ENCODE measurements at places on chromosomes 2 and 18.

DNA sequence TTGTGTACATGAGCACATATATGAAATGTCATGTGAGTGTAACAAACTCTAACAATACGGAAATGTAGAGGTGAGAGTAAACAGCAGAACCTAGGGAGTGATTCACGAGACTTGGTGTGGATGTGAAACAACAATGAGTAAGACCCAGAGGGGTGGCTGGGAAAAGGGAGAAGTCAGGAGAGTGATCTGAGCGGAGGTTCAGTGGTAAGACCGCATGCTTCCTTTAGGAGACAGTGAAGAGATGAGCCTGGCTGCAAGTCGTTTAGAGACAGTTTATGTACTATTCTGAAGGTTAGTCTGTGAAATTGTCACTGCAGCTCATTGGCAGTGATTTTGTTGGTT, 150.6 kb downstream of the PRPF40A start:
- no peak for DNase-seq

GRCh38 chr2:84424152-84424551, 34.9 kb downstream of the SUCLG1 start:
- no peak for DNase-seq

DNA sequence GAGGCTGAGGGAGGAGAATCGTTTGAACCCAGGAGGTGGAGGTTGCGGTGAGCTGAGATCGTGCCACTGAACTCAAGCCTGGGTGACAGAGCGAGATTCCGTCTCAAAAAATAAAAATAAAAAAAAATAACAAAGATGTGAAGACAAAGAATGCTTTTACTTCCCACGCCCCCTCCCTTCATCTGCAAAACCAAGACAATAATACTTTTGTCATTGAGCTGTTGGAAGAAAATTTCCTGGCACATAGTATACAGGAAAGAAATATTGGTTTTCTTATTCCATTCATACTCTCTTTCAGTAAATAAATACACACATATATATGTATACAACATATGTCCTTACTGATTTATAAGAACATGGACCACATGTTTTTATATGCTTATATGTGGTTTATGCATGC, 12.2 kb downstream of the GREB1 start:
- no peak for DNase-seq

GRCh38 chr2:4144731-4145130, 441.4 kb downstream of the DCDC2C start:
- DNase-seq, result no peak

GRCh38 chr18:74819433-74820059, 221.9 kb downstream of the ZNF407 start:
- no peak for DNase-seq

- no peak for DNase-seq
Measured at GRCh38 chr2:224428787-224429440, 27.0 kb upstream of the FAM124B start.

DNA sequence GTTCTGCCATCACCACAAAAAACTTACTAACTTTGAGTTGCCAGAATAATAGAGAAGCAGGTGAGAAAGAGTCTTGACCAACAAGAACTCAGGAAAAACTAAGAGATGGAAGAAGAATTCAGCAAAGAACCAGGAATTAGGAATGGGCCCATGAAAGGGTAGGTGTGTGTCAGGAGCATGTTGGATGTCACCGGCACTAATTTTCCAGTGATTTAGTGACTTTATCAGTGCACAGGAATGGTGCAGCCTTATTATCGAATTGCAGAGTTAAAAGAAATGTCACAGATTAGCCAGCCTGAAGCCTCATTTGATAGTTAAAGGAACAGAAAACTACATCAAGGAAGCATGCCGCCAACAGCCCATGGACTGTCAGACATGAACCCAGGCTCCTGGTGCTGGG, 9.0 kb upstream of the BOD1L2 start:
- DNase-seq, result no peak

- no peak for DNase-seq
Measured at GRCh38 chr18:58682429-58683069, 11.3 kb downstream of the MALT1 start.

- no peak for DNase-seq
Measured at GRCh38 chr2:9310377-9310776, 103.8 kb downstream of the ASAP2 start.

DNA sequence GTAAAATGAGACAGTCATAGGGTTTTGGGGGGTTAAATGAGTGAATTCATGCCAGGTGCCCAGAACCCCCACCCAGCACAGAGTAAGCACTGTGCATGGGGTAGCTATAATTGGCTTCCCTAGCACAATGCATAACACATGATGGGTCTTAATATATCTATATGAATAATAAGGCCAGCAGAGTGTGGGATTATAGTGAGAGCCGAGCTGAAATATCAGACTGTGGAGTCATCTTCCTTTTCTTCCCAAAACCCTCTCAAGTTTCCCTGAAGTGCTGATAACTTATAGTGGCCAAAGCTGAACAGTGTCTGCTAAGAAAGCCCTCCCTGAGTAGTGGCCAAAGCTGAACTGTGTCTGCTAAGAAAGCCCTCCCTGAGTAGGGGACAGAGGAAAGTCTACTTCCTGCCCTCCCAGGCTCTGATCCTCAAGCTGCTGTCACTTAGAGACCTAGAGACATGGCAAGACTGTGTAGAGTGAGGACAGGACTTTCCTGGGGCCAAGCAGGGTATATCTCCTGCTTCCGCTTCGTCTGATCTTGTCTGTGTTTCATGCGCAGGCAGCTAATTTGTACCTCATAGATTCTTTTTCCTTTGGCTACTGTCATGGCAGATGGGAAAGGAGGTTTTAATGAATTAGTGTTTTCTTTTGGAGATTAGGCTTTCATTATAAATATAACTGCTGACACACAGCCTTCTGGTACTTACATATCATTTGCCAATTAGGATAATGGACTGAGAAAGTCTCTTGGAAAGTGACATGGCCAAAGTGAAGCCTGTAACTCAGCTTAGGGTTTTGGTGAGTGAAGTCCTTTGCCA, 94.9 kb downstream of the FHOD3 start:
- no peak for DNase-seq

- no peak for DNase-seq
Measured at GRCh38 chr2:44533508-44533907, 171.8 kb downstream of the CAMKMT start.

GRCh38 chr18:14928396-14928795, 180.4 kb downstream of the ANKRD30B start:
- no peak for DNase-seq

GRCh38 chr2:134218414-134218813, 35.5 kb upstream of the MGAT5 start:
- no peak for DNase-seq

DNA sequence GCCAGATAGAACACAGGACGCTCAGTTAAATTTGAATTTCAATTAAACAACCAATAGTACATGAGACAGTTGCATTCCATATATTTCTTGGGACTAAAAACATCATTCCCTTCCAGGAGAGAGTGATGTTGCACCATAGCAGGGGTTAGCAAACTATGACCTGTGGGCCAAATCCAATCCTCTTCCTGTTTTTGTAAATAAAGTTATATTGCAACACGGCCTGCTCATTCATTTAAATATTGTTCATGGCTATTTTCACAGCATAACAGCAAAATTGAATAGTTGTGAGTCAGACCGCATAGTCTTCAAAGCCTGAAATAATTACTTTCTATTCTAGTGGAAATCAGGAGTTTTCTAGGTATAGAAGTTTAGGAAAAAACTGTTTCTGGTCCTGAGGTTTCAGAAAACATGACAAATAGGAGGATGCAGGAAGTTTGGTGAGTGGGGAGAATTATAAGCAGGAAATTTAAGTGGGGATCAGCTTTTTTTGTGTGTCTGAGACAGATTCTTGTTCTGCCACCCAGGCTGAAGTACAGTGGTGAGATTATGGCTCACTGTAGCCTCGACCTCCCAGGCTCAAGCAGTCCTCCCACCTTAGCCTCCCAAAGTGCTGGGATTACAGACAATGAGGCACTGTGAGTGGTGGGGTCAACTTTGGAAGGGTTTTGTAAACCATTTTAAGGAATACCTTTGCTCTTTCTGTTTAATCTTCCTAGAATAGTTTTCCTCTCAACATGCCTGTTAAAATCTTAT, 131.5 kb downstream of the SOCS6 start:
- DNase-seq, result no peak

DNA sequence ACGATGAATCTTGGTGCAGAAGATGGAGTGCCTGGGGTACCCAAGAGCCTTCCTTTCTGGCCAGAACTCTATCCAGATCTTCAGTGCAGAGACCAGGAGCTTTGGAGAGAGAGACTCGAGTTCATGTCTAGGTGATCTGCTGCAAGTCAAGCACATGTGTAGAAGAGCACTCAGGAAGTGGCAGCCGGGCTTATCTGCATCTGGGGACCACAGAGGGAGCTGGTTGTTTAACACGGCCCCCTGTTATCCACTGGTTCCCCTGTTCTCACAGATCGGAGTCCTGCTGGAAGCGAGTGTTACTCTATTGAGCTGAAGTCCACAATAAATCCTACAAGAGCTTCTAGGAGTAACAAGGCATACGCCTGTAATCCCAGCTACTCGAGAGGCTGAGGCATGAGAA, 128.3 kb downstream of the ACOXL start:
- no peak for DNase-seq

DNA sequence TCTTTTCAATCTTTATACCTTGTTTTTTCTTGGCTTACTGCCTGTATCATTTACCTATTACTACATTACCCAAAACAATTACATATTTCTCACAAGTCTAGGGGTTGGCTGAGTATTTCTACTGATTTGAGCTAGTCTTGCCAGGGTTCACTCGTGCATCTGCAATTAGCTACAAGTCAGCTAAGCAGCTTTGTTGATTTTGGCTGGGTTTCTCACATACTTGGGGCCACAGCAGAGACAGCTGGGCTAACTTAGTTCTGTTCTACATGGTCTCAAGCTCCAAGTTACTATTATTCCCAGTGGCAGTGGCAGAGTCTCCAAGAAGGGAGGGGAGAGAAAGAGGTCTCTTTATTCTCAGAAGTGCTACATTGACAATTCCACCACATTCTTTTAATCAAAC, 54.7 kb upstream of the SP5 start:
- DNase-seq, result no peak

DNA sequence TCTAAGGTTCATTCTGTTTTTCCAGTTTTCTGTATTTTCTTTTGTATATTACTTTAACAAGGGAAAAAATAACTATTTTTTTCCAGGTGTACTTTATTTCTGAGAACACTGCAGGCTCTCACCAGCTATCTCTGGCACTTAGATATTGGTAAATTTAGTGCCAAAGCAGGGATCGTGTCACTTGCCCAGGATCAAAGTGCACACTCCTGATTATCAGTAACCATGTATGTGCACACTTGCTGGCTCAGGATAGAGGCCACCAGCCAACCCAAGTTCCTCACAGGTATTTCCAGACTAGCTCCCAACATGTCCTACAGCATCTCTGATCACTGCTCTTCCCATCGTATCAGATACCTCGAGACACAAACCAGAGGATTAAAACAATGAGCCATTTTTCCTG, 5.8 kb upstream of the FZD5 start:
- no peak for DNase-seq

DNA sequence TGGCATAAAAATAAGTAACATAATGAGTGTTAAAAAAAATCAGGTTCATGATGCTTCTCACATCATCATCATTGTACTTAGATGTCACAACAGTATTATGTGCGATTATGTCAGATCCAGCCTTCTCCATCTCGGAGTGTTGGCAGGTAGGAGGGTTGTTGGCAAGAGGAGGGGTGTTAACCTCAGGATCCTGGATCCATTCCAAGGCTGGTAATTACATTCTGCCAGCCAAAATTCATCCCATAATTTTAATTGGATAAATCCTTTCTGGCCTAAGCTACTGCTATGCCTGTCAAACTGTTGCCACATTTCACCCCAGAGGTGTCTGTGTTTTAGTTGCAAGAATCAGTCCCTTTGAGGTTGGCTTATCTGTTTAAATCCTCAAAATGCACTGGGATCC, 891 bp upstream of the FTCDNL1 start:
- DNase-seq, result no peak

GRCh38 chr2:7861910-7862702, 819.8 kb upstream of the ID2 start:
- DNase-seq, result no peak

- no peak for DNase-seq
Measured at GRCh38 chr2:117828870-117829269, 14.4 kb downstream of the DDX18 start.

DNA sequence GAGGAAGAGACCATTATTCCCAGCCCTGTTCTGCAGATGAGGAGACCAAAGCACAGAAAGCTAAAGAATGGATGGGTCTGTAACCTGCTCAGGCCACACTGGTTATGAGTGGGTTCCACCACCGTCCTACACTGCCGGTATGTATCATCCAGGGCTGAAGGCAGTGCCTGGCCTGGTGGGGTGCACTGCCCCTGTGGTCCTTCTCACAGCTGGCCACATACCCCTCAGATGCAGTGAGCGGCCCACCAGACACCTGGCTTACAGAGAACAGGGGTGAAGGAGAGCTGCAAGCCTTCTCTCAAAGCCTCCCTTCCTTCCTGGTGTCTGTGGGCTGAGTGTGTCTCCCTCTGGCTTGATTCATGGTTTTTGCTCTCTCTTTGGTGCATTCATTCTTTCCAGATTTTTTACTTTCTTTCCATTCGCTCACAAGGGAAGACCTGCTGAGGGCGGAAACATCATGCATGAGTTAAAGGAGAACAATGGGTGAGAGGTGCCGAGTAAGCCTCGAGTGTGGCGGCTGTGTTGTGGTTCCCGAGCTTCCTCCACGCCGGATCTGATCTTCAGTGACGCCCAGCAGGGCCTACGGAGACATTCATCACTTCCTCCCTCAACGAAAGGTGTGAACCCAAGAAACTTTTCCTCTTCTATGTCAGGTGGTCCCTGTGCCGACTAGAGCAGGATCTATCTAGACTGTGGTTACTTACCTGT, 62.1 kb upstream of the REL start:
- peak; percentile 82 for DNase-seq

DNA sequence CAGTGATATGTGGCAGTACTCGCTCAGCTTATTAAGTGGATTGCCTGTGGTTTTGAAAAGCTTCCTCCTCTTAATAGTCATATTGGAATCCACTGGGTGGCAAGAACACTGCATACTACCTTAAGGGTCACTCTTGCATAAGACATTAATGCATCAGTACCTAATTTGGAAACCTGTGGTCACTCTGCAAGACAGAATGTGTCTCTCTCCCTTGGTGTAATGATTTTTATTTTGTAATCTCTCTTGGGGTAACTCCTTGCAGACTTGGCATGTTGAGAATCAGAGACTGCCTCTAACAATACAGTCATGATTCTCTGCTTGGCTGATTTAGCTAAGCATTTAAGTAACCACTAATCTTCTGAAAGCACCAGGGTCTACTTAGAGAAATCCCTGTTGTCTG, 33.0 kb upstream of the IER3IP1 start:
- DNase-seq, result no peak

GRCh38 chr2:99737537-99737936, 247.7 kb upstream of the REV1 start:
- no peak for DNase-seq

DNA sequence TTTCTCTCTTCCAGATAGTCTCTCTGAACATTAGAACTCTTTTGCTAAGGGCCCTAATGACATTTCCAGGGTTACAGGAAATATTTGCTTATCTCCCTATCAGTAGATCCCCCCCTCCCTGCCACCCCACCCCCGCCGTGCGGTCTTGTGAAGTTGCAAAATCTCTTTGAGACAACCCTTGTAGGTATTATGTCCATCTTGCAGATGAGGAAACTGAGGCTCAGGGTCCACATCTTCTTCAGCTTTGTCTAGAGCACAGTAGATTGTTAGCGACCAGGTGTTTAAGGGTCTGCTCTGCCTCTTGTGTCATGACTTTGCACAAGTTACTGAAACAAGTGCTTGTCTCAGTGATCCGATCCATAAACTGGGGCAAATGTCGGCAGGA, 65.8 kb upstream of the GATA6 start:
- no peak for DNase-seq
